ENCODE measurements at places on chromosomes 3 and 15.

- DNase-seq: peak; percentile 18
Measured at GRCh38 chr15:67319961-67320360, 65.4 kb downstream of the IQCH start.

- DNase-seq: peak; percentile 58
Measured at GRCh38 chr3:127822682-127823425, 539 bp upstream of the MGLL start.

- no peak for DNase-seq
Measured at GRCh38 chr3:178109691-178110090, 426.5 kb upstream of the KCNMB2 start.

GRCh38 chr3:59210260-59210659, 160.4 kb upstream of the CFAP20DC start:
- DNase-seq: no peak

DNA sequence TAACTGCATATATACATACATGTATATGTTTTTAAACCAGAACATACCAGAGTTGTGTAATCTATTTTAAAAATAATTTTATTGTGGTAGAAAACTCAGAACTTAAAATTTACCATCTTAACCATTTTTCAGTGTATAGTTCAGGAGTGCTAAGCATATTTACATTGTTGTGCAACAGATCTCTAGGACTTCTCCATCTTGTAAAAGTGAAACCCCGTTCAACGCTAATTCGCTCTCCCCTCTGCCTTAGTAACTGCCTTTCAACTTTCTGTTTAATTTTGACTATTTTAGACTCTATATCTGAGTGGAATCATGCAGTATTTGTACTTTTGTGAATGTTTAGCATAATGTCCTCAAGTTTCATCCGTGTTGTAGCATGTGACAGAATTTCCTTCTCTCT, 51.8 kb upstream of the SSR3 start:
- DNase-seq: no peak

DNA sequence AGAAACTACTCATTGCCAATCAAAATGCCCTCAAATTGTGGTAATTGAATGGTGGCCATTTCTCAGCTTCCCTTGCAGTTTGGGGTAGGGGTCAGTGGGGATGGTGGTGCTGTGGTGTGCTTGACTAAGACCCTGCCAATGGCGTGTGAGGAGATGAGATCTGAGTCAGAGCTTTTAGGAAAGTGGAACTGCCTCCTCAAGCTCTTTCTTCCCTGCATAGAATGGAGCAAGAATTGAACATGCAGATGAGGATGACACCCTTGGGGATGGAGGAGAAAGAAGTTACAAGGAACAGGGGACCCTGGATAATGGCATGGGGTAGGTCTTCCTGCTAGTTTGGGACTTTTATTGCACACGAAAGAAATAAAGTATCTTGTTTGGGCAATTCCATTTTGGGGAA, 188.0 kb downstream of the PEX5L start:
- DNase-seq: no peak

GRCh38 chr3:148036331-148036876, 627.2 kb downstream of the ZIC1 start:
- DNase-seq: peak; percentile 29

DNA sequence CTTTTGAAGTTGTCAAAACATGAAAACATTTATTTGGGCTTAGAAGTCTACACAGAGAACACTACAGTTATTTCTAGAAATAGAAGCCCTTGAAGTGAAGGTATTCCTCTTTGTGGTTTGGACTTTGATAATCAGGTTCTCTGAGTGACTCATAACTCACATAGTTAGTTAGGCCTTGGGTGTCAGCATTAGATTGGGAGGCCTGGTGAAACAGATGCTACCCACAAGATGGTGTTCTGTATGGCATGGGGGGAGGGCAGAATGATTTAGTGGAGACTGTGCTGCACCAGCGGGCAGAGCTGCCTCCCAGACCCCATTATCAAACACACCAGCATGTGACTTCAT, 108.9 kb upstream of the ETV5 start:
- DNase-seq: no peak

DNA sequence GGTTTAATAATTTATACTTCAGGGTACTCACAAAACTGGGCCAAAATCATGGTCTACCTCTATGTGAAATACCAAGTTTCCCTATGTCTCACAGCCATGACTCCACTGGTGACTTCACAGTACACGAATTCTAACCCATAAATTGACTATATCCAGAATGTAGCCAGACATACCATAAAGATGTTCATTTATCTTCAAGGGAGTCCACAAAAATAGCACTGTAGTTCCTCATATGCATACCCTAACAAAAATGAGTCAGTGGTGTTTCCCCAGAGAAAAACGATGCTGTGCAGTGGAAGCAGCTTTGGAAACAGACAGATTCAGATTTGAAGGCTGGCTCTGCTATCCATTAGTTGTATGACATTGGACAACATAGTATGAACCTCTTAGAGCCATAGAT, 438.8 kb downstream of the FHIT start:
- DNase-seq: no peak

DNA sequence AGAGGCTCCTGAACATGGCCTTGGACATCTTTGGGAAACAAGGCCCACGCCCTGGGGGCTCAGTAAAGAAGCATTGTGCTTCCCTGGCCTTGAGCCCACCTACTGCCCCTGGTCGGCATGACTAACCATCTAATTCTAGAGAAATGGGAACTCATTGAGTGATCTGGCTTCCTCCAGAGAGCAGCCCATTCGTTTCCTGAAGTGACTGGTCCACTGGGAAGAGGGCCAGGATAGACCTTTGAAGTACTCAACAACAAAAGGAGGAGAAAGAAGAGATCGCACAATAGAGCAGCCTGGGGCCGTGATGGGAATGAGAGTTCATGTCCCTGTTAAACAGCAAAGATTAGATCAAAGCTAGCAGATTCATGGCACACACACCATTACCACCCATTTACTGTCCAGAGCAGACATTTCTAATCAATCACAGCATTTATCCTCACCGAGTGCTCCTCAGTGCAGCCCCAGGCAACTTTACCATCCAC, 514.4 kb upstream of the PROK2 start:
- DNase-seq: peak; percentile 69

- DNase-seq: no peak
Measured at GRCh38 chr3:150303768-150304167, 104.3 kb upstream of the TSC22D2 start.

- no peak for DNase-seq
Measured at GRCh38 chr3:54634122-54634469, 293.8 kb downstream of the LRTM1 start.

- DNase-seq: no peak
Measured at GRCh38 chr3:48422272-48422671, 7.6 kb downstream of the PLXNB1 start.

- peak; percentile 59 for DNase-seq
Measured at GRCh38 chr3:16183601-16184270, 9.3 kb downstream of the GALNT15 start.

DNA sequence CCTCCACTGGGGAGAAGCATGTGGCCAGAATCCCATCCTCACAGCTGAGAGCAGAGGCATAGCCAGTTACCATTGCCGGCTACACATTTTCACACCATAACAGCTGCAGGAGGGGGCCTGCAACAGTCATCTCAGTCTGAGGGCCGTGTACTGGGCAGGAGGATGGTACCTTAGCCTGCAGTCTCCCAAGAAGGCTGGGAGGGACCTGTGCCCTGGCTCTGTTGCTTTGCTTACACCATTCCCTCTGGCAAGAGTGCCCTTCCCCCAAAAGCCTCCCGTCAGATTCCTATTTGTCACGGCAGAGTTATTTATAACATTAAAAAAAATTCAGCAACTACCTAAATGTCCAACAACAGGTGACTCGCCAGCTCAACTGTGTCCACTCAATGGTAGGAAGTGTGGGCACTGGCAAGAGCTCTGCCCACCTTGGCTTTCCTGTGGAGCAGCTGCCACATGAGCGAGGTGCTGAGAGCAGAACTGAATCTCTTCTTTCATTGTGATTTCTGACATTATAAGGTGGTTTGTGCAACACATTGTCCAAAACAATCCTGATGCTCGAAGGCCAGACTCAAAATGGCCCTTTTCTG, 4.4 kb downstream of the CAMKV start:
- DNase-seq: no peak

GRCh38 chr3:195698325-195698646, 22.5 kb upstream of the MUC20 start:
- no peak for DNase-seq

DNA sequence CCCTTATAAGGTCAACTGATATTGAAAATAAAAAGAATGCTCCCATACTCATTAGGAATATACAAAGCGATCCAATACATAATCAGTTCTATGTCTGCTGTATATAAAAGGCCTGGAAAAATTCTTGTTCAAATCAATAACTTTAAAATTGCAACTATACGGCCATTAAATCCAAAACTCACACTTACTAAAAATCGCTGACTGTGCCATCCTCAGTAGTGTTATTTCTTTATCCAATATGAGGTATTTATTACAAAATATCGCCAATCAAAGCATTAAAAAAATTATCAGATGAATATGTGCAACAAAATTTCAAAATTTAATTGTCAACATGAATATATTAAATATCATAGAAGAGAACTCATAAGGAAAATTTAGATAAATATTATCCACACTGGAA, 146.5 kb downstream of the PLD1 start:
- no peak for DNase-seq

DNA sequence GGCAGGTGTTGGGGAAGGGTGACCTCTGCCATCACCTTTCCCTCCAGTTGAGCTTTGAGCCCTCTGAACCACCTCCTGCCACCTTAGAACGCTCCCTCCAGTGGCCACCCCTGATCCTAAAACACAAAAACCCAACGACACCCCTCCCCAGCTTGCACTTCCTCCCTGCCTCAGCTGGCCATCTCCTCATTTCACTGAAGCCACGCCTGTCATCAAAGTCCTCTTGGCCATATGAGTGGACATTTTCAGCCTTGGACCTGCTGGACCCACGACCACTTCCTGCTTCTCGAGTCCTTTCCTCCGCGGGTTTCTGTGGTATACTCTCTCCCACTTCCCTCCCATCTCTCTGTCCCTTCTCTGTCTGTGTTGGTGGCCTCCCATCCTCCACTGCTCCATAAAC, 48.5 kb upstream of the NR2C2 start:
- no peak for DNase-seq

- DNase-seq: no peak
Measured at GRCh38 chr3:51373658-51374421, 11.3 kb upstream of the MANF start.

DNA sequence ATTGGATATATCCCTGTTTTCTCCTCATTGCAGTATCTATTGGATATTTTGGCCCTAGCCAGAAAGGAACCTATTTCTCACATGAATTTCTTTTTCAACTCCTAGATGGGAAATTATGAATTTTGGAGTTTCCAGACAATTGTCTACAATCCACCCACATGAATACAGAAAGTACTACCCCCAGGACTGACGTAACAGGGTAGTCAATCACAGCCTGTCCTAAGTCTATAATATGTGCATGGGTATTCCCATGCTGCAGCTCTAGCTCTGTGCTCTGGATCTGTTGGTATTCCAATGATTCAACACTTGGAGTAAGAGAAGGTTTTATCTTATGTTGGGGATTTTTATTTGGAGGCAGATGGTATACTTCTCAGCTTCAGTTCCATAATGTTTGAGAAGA, 393.1 kb upstream of the ARRDC4 start:
- DNase-seq: no peak

DNA sequence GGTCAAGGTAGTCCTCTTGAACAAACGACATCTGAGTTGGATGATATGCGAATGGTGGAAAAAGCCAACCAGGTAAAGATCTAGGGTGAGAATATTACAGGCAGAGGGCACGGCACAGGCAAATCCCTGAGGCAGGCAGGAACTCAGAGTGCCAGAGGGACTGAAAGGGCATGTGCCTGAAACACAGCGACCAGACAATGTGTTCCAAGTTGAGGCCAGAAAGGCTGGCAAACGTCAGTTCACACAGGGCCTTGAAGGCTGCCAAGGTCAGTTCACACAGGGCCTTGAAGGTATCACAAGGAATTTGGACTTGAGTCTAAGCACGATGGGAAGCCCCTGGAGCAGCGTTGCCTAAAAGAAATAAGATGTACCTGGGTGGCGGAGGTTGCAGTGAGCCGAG, 20.1 kb downstream of the HES1 start:
- DNase-seq: no peak

DNA sequence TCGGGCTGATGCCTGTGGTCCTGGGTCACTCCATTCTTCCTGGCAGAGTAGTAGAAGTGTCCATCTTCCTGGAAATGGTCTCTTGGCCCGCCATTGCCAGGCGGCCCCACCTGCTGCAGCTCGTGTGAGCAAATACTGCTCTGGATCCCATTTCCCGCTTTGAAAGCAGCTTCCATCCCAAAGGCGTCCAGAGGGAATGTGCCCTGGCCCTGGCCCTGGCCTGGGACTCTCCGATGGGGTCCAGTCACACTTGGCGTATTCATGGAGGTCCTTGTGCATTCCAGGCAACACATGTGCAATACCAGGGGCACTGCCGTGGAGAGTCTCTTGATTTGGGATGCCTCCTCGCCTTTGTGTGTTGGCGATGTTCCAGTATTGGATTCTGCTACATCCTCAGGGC, 111.1 kb downstream of the SNRPN start:
- no peak for DNase-seq

GRCh38 chr15:66592505-66593218, 26.9 kb upstream of the LCTL start:
- DNase-seq: no peak

GRCh38 chr3:28924744-28925360, 356.0 kb upstream of the RBMS3 start:
- DNase-seq: peak; percentile 16

GRCh38 chr3:7700977-7701376, 800.6 kb upstream of the LMCD1 start:
- DNase-seq: no peak

DNA sequence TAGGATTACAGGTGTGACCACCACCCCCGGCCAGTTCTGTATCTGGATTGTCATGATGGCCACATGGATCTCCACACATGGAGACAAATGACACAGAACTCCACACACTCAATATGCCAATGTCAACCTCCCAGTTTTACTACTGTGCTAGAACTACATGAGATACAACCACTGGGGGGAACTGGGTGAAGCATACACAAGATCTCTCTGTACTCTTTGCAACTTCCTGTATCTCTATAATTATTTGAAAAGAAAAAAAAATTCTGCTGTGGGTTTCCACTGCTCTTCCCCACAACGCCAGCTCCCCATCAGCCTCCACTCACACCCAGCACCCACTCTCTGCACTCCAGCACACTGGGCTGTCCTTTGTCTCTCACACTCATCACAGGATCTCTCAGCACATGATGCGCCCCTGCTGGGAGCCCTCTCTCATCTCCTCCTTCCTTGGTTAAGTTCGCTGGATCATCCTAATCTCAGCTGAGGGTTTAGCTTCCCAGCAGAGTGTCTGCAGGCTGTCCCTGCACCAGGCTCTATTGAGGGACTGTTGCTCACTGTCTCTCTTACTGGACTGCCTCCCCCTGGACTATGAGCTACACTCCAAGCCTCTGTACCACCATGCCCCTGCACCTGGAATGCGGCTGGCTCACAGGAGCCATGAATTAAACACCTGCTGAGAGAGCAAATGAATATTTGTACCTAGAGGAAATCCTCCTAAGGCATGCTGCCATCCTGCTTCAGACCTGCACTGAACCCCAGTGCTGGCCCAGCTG, 10.7 kb upstream of the RAB43 start:
- no peak for DNase-seq

- DNase-seq: no peak
Measured at GRCh38 chr15:99480016-99480810, 85.6 kb upstream of the MEF2A start.

GRCh38 chr15:68581725-68582124, 2.9 kb downstream of the CORO2B start:
- peak; percentile 40 for DNase-seq
